ENCODE measurements at places on chromosomes 11 and 22. TPM values are rescaled to one million over a fixed set of nuclear protein-coding genes. Genes with fewer than 3 reads are reported as not detected.

The CRYBB3 gene
- total RNA-seq, result not detected

- H3K27ac ChIP-seq, result no peak overlapping the region
- peaks cover 4% of the 10 kb centered on the region for H3K27me3 ChIP-seq
- H3K4me1 ChIP-seq, result no peaks in the 10 kb centered on the region
Measured at GRCh38 chr22:49589301-49589700, 238.4 kb downstream of the BRD1 start.

GRCh38 chr11:25441421-25441820, 890.5 kb upstream of the ANO3 start:
- no peak overlapping the region for H3K27ac ChIP-seq
- H3K4me3 ChIP-seq, result no peak overlapping the region
- no peaks in the 10 kb centered on the region for H3K36me3 ChIP-seq
- no peak for DNase-seq

- H3K27me3 ChIP-seq, result peaks cover 4% of the 10 kb centered on the region
- peak overlapping the region; percentile 92 for H3K4me3 ChIP-seq
- peaks cover 14% of the 10 kb centered on the region for H3K4me1 ChIP-seq
- DNase-seq, result no peak
- H3K27ac ChIP-seq, result peak overlapping the region; percentile 73
- no peaks in the 10 kb centered on the region for H3K36me3 ChIP-seq
Measured at GRCh38 chr22:41442240-41442792, 4.3 kb downstream of the TOB2 start.

DNA sequence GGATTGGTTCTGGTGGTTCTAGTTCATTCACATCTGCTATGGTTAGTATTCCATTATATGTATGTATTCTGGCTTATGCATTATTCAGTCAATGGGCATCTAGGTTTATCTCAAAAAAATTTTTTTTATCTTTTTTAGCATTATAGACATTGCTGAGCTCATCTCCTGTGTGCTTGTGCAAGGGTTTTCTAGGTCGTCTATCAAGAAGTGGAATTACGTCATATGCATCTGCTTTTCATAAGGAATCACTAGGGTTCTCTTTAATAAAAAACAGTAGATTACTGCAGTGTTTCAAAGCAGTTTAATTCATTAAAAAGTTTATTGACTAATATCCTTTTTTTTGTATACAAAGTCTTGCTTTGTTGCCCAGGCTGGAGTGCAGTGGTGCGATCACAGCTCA, 21.3 kb downstream of the TBC1D22A start:
- no peak overlapping the region for H3K4me3 ChIP-seq
- no peak for DNase-seq
- no peaks in the 10 kb centered on the region for H3K4me1 ChIP-seq
- H3K27ac ChIP-seq, result no peak overlapping the region

DNA sequence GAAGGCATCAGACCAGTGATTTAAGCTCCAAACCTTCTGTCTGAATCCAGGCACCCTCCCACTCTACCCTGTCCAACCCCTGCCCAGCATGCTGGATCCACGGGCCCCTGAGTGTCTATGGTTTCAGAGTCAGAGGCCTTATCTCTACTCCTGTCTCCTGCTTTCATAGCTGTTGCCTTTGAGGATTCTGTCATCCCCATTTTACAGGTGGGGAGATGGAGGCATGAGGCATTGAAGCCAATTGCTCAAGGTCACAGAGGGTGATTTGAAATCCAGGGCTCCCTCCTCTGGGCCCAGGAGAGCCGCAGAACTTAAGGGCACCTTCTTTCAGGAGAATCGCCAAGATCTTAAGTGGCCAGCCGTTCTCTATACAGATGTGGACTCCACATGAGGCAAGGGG, 3.1 kb downstream of the KCNJ4 start:
- no peaks in the 10 kb centered on the region for H3K36me3 ChIP-seq
- no peaks in the 10 kb centered on the region for H3K4me1 ChIP-seq
- no peak overlapping the region for H3K27ac ChIP-seq
- H3K27me3 ChIP-seq, result peaks cover 14% of the 10 kb centered on the region
- DNase-seq, result no peak

The POLR2L gene
- total RNA-seq, result 106 TPM

The SERPIND1 gene
- not detected for total RNA-seq

GRCh38 chr11:69164824-69165223, 9.1 kb downstream of the SMIM38 start:
- no peak overlapping the region for H3K27ac ChIP-seq
- H3K27me3 ChIP-seq, result peaks cover 8% of the 10 kb centered on the region
- peaks cover 17% of the 10 kb centered on the region for H3K36me3 ChIP-seq
- no peak for DNase-seq
- H3K4me3 ChIP-seq, result no peak overlapping the region

- peaks cover 4% of the 10 kb centered on the region for H3K36me3 ChIP-seq
- H3K4me1 ChIP-seq, result peaks cover 20% of the 10 kb centered on the region
- no peak overlapping the region for H3K27ac ChIP-seq
- H3K4me3 ChIP-seq, result peak overlapping the region; percentile 50
Measured at GRCh38 chr22:19442166-19442565, 5.3 kb downstream of the C22orf39 start.

DNA sequence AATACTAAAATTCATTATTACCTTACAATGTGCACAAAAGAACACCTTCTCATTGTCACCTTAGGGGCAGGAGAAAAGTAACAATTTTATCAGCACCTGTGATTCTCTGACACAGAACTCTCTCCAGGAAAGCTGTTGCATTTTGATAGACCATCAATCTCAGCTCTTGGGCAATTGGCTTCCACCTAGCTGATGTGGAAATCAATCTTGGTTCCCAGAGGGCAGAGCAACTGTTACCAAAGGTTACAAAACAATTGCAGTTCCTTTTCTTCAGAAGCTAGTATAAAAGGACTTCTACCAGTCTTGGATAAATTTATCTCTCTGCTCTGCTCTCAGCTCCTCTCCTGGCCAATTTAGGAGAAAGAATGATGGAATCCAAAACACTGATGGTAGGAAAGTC, 157.8 kb upstream of the DDI1 start:
- H3K27me3 ChIP-seq, result no peaks in the 10 kb centered on the region
- H3K27ac ChIP-seq, result no peak overlapping the region
- H3K36me3 ChIP-seq, result no peaks in the 10 kb centered on the region
- H3K4me1 ChIP-seq, result no peaks in the 10 kb centered on the region

The ART1 gene
- total RNA-seq, result not detected

DNA sequence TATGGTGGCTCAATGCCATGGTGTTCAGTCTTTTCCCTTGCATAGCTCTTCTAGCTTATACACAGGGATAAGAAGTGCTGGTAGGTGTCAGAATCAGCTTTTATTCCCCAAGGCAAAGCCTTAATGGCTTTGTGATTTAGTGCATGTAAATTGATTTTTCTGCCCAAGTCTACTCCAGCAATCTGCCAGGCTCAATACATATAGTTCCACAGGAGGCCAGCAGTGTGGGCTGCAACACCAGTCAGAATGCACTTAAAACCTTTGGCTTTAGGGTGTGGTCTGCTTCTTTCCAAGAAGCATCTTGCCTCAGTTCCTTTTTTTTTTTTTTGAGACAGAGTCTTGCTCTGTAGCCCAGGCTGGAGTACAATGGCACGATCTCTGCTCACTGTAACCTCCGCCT, 14.5 kb upstream of the CAPRIN1 start:
- peaks cover 12% of the 10 kb centered on the region for H3K4me1 ChIP-seq
- no peaks in the 10 kb centered on the region for H3K36me3 ChIP-seq
- peak; percentile 23 for DNase-seq
- peak overlapping the region; percentile 55 for H3K27ac ChIP-seq
- peaks cover 8% of the 10 kb centered on the region for H3K27me3 ChIP-seq
- no peak overlapping the region for H3K4me3 ChIP-seq

All from glutamatergic neuron (in vitro differentiated cells).